Fibroblast of the aortic adventitia (primary cell): ENCODE measurements at places on chromosomes 13 and 19. TPM values are rescaled to one million over a fixed set of nuclear protein-coding genes. Genes with fewer than 3 reads are reported as not detected.

Gene TINCR
- total RNA-seq: 0.08 TPM in 1 of 2 replicates, not detected in the other

Gene ONECUT3
- not detected in 2 replicates for total RNA-seq

Gene ATP4B
- not detected in 2 replicates for total RNA-seq

Gene NLRP11
- not detected in 2 replicates for total RNA-seq

Gene PSG6
- total RNA-seq: not detected in 2 replicates

Gene VN1R4
- total RNA-seq: not detected in 2 replicates

Gene OLFM2
- total RNA-seq: 0.82 and 16.0 TPM in 2 replicates

Gene KLK15
- total RNA-seq: not detected in 2 replicates

DNA sequence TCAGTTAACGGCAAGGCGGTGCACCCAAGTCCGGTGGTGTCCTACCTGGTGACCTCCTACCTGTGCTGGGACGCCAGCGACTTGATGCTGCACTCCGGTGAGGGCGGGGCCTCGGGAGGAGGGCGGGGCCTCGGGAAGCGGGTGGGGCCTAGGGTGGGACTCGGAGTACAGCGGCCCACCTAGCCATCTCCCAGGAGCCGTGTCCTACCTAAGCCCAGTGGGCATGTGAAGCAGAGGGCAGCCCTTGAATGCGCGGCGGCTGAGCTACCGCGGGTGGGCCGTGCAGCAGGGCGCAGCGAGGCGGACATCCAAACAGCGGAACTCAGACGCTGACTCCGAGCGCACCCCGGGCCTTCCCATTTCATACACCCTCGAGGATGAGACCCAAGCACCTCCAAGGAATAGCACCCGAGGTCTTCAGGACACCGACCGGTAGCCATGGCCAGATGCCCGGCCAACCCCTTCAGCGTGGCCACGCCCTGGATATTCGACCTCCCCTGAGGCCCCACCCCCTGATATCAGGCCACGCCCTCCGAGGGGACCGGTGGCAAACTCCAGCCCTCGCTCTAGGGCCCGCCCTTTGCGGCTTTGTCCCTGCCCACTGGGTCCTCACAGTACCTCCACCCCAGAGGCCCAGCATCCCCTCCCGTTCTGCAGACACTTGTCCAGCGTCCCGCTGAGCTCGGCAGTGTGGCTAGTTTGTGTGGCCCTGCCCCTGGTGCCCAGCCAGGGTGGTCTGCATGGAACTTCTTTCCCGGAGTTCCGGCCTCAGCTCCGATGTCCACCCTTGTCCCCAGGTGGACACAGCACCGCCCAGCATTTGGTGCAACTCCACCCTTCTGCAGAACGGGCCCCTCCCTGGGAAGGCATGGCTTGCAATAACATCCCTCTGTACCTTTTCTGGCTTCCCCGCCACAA, 5.4 kb downstream of the KLK1 start:
- no peak for DNase-seq

- DNase-seq: no peak
Measured at GRCh38 chr13:74134777-74135325, 647 bp upstream of the KLF12 start.

- DNase-seq: no peak
Measured at GRCh38 chr13:86922936-86923335, 748.2 kb upstream of the SLITRK5 start.

- no peak for DNase-seq
Measured at GRCh38 chr13:46490129-46490528, 62.8 kb upstream of the LRCH1 start.

DNA sequence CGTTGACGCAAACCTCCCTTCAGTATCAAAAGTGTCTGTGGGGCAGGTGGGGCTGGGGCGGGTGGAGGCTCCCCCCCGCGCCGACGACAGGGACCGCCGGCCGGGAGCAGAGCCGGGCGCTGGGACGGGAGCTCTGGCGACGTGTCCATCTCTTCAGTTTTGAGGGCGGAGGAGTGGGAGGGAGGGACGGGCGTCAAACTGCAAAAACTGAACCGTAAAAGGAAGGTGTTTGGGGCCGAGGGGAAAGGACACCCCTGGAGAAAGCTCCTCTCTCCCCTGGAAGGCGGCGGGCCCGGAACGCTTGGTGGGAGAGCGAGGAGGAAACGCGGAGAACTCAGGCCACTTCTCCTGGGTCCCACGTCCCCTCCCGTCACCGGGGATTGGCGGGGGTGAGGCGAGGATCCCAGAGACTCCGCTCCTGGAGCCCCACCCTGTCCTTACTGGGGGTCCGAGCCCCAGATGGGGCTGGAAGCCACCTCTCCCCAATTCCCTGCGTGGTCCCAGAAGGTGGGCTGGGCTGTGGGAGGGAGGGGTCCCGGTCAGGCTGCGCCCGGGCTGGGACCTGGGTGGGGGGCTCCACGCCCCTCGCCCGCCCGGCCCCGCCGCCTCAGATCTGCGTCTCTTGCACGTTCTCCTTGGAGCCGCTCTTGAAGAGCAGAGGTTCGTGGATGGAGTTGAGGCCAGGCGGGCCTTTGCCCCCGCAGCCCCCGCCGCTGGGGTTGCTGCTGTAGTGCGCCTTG, 3.4 kb upstream of the ASPDH start:
- no peak for DNase-seq

GRCh38 chr13:91154558-91155353, 192.7 kb upstream of the MIR17HG start:
- no peak for DNase-seq

- no peak for DNase-seq
Measured at GRCh38 chr19:694481-695351, 536 bp downstream of the PRSS57 start.

- DNase-seq: no peak
Measured at GRCh38 chr13:56066321-56066720, 1074.4 kb upstream of the PRR20A start.

- DNase-seq: peak; percentile 56
Measured at GRCh38 chr13:75864718-75865117, 228.6 kb downstream of the LMO7 start.

GRCh38 chr13:112777637-112778406, 88.0 kb downstream of the ATP11A start:
- DNase-seq: no peak

DNA sequence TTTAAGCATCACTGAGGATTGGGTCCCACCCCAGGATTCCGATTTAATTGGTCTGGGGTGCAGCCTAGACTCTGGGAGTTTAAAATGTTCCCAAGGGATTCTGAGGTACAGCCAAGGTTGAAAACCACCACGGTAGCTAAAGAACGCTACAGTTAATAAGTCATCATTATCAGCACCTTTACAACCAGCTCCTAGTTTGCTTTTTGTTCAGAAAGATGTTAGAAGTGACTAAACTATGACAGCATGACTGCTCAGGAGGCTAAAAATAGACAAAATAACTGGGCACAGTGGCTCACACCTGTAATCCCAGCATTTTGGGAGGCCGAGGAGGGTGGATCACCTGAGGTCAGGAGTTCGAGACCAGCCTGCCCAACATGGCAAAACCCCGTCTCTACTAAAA, 11.7 kb upstream of the EPSTI1 start:
- DNase-seq: no peak

DNA sequence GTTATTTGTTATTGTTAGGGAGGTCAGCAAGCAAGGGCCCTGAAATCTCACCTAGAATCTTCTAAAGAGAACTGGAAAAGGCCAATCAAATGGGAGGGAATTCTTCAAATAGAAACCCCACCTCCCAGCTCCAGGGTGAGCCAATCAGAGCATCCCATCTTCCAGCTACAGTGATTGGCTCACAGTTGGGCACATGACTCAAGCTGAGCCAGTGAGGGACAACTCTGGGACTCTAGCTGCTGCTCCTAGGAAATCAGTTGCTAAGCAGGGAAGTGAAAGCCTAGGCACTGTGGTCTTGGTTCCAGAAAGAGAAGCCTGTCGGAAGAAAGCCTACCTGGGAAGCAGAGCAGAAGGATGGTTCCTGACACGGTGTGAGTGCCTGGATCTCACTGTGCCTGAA, 13.4 kb downstream of the TM6SF2 start:
- DNase-seq: no peak

DNA sequence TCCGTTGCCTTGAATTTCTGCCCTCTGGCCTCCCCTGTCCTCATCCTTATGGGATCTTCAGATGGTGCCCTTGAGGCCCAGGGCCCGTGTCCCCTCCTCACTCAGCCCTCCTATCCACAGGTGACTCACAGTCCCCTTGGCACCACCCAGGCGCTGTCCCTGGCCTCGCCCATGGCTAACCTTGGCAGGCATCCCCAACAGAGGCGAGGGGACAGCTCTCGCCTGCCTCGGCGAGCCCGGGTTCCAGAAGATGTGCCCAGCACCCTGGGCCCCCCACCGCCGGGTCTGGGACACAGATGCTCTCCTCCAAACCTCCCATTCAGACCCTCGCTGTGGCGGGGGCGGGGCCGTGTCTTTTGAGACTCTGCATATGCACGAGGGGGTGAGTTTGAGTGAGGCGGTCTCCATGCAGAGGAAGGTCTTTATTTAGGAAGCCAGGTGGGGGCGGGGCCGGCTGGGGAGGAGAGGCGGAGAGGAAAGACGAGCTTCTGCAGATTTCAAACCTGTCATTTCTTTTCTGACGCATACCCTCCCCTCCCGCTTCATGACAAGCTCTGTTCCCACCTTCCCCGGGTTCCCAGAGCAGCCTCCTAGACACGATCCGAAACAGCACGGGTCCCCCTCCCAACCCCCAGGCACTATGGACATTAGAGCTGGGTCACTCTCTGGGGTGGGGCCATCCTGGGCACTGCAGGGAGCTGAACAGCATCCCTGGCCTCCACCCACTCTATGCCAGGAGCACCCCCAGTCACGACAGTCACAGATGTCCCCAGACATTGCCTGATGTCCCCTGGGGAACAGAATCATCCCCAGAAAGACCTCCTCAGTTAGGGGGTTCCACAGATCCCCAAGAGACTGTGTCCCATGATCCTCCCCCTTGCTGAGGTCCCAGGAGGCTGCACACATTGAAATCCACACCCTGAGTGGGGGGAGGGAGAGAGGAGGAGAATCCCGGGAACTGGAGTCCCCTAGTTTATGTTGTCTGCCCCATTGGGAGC, 48.5 kb downstream of the GNG7 start:
- no peak for DNase-seq

DNA sequence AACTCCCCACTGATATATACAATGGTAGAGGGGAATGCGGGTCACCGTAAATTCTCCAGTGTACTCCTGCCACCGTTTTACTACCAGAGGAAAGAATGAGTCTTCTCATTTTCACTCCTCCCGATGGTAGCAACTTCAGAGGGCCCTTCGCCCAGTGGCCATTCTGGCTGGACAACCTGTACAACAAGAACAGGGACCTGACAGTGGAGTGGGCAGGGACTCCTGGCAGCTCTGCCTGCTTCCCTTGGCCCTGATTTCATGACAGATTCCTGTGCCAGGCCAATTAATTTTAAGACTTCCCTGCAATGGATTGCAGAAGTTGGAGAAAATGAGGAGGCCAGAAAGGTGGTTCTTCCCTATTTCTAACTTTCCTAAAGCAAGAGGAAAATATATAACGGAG, 148.9 kb downstream of the GPC6 start:
- DNase-seq: no peak

GRCh38 chr13:38073931-38074330, 204.4 kb upstream of the TRPC4 start:
- no peak for DNase-seq

DNA sequence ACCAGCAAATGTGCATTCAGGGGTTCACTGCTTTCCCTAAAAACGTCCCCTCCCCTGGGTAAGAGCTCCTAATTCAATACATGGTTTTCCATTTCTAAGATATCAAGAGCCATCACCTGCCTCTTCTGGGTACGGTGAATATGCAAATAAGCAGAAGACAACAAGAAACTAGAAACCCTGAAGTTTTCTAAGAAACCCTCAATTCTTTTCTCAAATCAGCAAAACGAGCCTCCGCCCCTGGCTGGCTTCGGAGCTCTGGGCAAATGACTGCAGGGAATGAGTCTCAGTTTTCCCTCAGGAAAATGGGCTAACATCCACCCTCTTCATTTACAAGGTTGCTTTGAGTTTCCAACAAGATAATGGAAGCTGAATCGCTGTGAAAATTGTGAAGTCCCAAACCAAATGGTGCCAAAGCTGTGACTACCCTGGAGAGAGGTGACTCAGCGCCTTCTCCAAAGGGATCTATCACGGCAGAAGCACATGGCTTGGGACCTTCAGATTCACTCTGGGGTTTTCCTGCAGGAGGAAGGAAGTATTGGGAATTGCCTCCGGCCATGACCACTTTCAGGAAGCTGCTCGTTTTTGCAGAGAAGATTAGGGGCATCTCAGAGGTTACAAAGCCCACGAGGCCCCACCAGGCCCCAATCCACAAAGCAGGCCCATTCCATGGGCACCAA, 26.6 kb downstream of the KLF2 start:
- DNase-seq: peak; percentile 51

- peak; percentile 26 for DNase-seq
Measured at GRCh38 chr19:1206864-1207450, 1.4 kb downstream of the STK11 start.

DNA sequence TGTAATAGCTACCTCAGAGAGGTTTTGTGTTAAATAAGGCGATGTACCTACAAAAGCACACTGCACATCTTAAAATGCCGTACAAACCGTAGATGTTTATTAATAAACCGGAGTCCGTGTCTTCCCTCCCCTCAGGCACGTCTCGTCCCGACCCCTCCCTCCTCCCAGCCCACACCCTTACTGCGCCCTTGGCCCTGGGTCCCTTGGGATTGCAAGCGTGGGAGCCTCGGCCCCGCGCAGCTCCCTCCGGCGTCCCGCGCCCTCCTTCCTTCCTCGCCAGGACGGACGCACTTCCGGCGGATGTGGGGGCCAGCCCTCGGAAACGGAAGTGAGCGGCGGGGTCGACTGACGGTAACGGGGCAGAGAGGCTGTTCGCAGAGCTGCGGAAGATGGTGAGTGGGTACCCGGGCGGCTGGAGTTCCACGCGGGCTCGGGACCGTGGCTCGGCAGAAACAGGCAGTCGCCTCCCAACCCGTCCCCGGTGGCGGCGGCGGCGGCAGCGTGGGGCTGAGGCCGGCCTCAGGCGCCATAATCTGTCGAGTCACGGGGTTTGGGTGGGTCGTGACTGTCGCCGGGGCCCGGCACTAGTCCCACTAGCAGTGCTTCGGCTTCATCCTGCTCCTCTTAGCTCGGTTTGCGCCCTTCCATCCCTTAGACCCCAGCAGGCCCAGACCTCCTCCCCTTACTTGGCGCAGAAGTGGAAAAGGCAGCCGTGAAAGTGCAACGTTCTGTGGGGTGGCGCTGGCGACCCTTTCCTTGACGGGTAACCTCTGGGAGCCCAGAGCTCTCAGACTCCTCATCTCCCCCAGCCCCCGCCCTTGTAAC, at the start of gene POMP:
Gene POMP (plus strand): TSS at position 335 of the 825 bp plus-strand sequence. CDS start 55 bp downstream, at position 390.
- peak; percentile 95 for DNase-seq

DNA sequence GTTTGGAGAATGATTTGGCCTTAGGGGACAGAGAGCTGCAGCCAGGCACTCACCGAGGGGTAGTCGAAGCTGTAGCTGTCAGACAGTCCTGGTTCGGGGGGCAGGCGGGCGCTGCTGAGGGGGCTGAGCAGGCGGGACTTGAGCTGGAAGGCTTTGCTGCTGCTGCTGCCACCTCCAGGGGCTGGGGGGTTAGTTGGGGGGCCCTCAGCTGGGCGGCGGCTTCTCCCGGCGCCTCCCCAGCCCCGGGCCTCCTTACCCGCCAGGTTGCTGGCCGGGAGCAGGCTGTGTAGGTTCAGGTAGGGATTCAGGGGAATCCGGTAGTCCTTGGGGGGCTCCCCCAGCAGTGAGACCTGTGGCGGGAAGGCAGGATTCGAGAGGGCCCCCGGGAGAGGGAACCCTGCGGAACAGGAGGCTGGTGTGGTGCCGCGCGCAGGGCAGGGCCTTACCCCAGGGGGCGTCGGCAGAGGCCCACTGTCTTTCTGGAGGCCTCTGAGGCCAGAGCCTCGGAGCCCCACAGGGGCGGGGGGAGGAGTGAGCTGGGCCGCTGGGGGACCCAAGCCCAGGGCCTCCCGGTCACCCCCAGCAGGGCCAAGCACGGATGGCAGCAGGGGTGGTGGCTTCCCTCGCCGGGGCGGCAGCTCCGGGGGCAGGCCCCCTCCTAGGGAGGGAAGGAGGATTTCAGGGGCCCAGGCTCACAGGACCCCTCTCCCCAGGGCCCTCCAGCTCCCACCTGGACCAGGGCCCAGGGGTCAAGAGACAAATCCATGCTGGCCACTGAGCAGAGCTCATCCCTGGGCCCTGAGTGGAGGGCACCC, 5.0 kb upstream of the FDX2 start:
- no peak for DNase-seq
